HCT116 (cell line): ENCODE measurements at places on chromosomes 7 and 10.

DNA sequence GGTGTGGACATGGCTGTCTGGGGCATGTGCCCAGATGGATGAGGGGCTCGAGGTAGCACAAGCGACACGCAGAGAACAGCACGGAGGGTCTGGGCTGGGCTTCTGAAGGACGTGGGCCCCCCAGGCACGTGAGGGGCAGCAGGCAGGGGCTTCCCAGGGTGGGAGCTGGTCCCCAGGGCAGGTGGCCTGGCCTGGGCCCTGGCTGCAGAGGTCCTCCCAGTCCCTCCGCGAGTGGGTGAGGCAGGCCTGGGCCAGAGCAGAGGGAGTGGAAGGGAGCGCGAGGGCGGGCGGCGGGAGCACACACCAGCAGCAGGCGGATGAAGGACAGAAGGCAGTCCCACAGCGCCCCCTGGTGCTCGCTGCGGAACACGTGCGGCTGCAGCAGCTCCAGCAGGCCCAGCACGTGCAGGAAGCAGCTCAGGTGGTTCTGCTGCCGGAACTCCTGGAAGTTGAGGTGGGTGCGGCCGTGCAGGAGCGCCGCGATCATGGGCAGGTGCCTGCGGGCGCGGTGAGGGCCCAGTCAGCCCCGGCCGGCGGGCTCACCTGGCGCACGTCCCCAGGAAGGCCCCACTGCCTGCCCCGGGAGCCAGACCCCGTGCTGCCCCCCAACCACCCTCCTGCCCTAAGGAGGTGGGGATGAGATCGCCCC lies 14.7 kb upstream of the MICALL2 start:
- DNase-seq: peak; percentile 72

DNA sequence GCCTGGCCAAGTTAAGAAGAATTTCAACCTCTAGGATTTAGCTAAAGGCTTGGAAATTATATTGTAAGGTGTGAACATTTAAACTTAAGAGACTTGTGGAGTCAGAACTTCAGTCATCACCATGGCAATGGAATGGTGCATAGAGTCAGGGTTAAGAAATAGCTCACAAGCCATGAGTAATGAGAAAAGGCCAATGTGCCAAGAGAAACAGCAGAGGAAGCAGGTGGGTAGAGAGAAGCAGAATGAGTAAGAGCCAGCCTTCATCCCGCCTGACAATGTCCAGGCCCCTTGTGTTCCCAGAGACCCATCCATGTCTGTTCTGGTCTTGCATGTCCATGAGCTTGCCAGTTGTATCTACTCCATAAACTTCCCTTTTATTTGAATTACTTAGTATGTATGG lies 62.6 kb upstream of the TBX20 start:
- DNase-seq: no peak

DNA sequence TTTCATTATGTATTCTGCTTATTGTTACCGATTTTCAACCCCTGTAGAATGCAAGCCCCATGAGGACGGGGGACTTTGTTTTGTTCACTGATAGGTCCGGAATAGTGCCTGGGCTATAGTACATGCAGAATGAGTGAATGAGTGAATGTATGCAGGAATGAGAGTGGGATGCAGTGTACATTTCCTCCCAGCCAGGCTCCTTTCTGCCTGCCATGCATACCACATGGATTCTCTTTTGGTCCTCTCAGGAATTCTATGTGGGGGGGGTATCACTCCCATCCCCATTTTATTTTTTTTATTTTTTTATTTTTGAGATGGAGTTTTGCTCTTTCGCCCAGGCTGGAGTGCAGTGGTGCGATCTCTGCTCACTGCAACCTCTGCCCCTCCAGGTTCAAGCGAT lies 16.7 kb downstream of the TRIM56 start:
- DNase-seq: no peak

GRCh38 chr7:133784486-133785001 lies 342.6 kb upstream of the LRGUK start:
- DNase-seq: no peak

DNA sequence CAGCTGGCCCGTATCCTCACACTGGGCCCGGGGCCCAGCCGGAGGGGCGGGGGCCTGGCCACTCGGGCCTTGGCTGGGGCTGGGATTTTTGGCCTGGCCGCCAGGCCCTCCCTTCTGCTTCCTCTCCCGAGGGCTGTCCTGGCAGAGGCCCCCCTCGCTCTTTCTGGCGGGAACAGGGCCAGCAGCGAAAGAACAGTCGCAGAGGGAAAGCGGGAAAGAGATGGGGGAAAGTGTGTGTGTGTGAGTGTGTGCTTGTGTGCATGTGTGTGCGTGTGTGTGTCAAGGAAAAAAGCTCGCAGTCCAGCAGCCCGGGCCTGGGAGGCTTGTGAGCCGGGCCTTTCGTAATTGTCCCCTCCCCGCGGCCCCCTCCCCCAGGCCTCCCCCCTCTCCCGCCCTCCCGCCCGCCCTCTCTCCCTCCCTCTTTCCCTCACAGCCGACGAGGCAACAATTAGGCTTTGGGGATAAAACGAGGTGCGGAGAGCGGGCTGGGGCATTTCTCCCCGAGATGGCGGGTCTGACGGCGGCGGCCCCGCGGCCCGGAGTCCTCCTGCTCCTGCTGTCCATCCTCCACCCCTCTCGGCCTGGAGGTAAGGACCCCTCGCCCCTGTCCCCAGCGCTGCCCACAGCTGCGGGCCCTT lies at the start of gene ELN:
Gene ELN, plus strand, starts transcription at position 491 of the 638 bp plus-strand sequence. Its CDS starts 15 bp downstream, at position 506.
- DNase-seq: no peak

- DNase-seq: no peak
Measured at GRCh38 chr7:106037489-106038176, 74.5 kb downstream of the SYPL1 start.

GRCh38 chr10:78762086-78762630 lies 306.6 kb upstream of the ZMIZ1 start:
- no peak for DNase-seq

- DNase-seq: peak; percentile 21
Measured at GRCh38 chr7:38411404-38411803, 138.0 kb upstream of the TARP start.

GRCh38 chr10:123485341-123485960 lies 180.7 kb upstream of the GPR26 start:
- no peak for DNase-seq

DNA sequence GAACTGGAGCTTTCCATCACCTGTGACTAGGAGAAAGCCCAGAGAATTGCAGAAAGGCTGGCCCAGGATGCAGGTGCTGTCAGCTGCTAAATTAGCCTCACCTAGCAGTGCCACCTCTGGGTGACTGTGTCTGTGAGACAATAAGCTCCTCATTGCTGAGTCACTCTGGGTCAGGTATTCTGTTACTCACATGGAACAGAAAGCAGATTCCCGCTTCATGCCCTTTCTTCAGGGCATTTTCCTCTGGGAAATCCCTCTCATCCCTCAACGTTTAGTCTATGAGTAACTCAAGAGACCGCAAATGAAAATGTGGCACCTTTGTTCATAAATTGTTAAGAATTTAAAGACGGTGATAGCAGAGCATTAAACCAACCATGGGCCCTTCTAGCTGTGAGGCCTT lies 184.0 kb downstream of the ADAM12 start:
- DNase-seq: no peak

GRCh38 chr10:52420656-52421055 lies 106.6 kb downstream of the DKK1 start:
- DNase-seq: no peak

- no peak for DNase-seq
Measured at GRCh38 chr7:94386416-94386815, 8.3 kb upstream of the COL1A2 start.

DNA sequence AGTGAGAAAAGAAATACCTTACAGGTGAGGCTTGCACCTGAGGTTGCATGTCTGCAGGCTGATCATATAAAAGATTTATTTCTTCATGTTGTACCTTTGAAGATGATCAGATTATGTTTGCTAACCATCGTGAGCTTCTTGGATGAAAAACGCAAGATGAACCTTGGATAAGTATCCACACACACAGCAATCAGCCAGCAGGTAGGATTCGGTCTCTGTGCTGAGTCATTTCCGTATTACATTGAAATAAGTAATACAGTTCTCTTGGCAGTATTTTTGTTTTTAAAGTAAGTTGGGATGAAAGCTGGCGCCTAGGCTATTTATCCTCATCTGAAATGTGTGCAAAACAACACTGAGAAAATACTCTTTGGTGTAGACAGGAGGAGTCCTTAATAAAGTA lies 109.0 kb upstream of the PRKCQ start:
- DNase-seq: no peak

DNA sequence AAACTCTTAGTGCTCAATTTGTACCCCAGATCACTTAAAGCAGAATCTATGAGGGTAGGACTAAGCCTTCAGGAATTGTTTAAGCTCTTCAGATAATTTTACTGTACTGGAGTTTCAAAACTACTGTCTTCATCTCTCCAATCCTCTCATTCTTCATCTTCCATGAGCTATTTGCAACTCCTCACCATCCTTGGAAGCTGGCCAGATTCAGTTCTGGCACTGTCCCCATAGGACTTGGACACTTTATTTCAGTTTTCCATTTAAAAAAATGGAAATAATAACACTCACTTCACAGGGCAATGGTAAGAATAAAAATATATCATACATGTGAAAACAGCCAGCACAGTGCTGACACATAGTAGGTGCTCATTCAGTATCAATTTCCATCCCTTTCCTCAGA lies 74.6 kb downstream of the PPP1R17 start:
- no peak for DNase-seq

- no peak for DNase-seq
Measured at GRCh38 chr7:43758029-43758821, at the start of gene BLVRA. Gene BLVRA (plus strand): TSS chr7:43758680. CDS start chr7:43771159, 12,479 bp downstream.
